Activated naive CD4-positive, alpha-beta T cell treated with anti-CD3 and anti-CD28 coated beads for 36 hours (primary cell): ENCODE measurements at places on chromosomes 7 and 10.
A peak's percentile ranks its signal among the peaks of the same experiment; 100 is the strongest.

GRCh38 chr10:15300697-15301096 is 70.4 kb downstream of the FAM171A1 start:
- no peak for DNase-seq

- DNase-seq, result no peak
Observed at GRCh38 chr7:30804078-30804661, 33.0 kb downstream of the MINDY4 start.

DNA sequence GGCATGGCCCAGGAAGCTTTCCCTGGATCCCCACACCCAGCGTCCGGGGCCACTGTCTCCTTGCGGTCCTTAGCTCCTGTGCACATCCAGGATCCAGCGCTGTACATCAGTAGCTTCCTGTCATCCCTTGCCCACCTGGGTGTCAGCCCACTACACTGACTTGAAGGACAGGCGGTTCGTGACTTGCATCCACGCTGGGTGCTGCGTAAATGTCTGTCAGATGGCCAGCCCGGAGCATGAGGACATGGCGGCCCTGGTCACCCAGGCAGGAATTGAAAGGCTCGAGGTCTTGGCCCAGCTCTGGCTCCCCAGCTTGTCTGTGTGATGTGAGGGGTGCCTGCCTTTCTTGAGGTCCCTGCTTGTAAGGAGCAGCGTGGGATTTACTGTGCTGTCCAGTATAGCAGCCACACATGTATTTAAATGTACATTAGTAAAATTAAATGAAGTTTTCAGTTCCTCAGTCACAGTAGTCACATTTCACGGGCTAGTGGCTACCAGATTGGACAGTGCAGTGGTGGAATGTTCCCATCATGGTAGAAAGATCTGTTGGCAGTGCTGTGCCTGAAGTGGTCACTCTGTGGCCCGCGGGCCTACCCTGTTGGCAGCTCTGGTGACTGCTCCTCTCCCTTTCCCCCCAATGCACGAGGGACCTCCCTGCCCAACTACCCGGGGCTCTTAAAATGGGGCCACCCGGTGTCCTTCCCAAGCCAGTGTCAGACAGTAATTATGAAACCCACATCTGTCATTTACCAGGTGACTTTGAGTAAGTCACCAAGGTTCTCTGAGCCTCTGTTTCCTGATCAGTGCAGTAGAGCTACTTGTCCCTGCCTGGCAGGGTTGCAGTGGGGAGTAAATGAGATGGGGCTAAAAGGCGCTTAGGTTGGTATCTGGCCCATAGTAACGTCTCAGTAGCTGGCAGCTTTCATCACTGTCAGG is 97.8 kb upstream of the PPIF start:
- DNase-seq, result peak; percentile 61

- DNase-seq, result no peak
Observed at GRCh38 chr10:74300666-74301065, 149.6 kb downstream of the ADK start.

DNA sequence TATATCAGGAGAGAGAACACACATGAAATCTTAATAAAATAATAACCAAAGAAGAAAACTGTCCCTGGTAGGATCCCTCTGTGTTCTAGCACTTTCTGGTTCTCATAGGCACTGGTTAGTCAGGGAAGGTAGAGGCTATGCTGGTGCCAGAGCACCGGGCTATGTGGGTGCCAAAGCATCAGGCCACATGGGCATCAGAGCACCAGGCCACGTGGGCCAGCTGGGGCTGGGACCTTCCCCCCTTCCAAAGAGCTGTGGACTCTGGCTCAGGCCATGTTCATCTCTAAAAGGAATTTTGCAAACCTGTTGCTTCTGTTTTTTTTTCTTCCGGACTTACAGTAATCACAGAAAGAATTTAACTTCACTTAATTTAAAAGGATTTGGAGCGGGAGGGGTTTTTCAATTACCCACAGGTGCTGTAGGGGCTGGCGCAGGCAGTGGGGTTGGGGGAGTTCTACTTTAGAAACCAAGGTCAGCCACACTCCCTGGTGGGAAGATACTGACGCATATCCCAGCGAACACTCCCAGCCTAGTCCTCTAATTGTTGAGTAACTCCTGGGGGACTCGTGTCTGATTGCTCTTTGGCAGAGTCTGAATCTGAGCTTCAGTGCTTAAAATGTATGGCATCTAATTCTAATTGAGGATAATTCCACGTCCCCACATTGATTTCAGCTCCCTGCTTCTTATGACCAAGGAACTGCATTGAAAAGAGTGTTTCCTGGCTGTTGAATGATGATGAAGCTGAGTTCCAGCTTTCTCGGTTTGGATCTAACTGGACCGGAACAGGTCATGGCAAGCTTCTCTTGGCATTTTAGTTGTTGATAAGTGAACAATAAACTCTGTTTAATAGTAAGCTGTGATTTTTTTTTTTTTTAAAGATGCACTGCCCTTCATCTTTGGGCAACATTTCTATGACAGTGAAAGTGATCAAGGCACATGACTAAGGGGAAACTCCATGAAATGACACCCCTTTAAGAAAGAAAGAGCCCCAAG is 110.7 kb upstream of the FZD8 start:
- DNase-seq, result no peak

GRCh38 chr7:28161331-28161730 is 19.3 kb downstream of the JAZF1 start:
- DNase-seq, result no peak
